ENCODE measurements at places on chromosomes 6 and 20. TPM values are rescaled to one million over a fixed set of nuclear protein-coding genes. Genes with fewer than 3 reads are reported as not detected.

GRCh38 chr6:157531169-157531985 is 150.4 kb downstream of the ZDHHC14 start:
- no peaks in the 10 kb centered on the region for H3K27me3 ChIP-seq
- DNase-seq: no peak
- H3K4me1 ChIP-seq: peaks cover 20% of the 10 kb centered on the region

DNA sequence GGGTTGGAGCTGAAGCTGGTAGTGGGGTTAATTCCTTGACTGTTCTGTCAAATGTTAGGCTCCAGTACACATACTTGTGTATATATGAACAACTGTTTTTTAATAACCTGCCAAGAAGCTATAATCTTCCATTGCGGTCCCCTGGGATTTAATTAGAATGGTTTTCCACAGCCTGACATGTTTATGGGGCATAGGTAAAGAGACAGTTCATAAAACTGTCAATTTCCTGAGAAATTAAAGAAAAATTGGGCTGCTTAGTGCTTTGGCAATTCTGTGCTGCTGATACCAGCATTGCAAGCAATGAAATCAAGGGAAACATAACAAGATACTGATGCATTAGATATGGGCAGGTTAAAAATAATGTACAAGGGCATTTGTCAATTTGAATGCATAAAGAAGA is 314.1 kb upstream of the SLC35B3 start:
- no peak overlapping the region for H3K27ac ChIP-seq
- H3K4me1 ChIP-seq: no peaks in the 10 kb centered on the region
- no peaks in the 10 kb centered on the region for H3K27me3 ChIP-seq
- no peak overlapping the region for H3K4me3 ChIP-seq

Gene NHLRC1
- total RNA-seq: 1.1 TPM

DNA sequence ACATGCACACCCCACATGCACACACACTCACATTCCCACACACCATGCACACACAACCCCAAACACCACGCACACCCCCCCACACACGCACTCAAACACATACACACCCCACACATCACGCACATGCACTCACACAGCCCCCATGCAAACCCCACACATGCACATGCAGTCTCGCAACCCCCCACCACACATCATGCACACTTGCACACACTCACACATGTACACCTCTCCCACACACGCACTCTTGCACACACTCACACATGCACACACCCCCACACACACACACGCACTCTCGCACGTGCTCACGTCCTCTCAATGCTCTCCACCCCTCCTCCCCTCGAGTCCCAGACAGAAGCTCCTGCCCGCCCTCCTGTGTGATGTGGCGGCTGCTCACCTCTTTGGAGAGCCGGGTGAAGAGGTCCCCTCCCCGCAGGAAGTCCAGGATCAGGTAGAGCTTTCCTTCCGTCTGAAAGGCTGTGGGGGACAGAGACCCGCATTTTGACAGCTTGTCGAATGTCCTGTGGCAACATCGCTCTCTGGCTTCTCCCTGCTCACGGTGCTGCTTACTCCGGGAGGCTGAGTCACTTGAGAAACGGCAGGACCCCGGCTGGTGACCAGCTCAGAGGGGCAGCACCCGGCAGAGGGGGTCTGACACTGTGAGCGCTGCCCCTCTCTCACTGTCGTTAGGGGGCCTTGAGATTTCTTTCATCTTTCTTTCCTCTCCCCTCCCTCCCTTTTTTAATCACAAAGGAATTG is 78.5 kb downstream of the RAMACL start:
- no peak for DNase-seq
- H3K27me3 ChIP-seq: no peaks in the 10 kb centered on the region
- no peak overlapping the region for H3K4me3 ChIP-seq
- H3K4me1 ChIP-seq: peaks cover 4% of the 10 kb centered on the region
- no peak overlapping the region for H3K27ac ChIP-seq
- H3K36me3 ChIP-seq: no peaks in the 10 kb centered on the region

Gene METTL24
- total RNA-seq: not detected

GRCh38 chr6:6225885-6226529 is 94.5 kb downstream of the F13A1 start:
- no peak overlapping the region for H3K27ac ChIP-seq
- no peak overlapping the region for H3K4me3 ChIP-seq
- no peaks in the 10 kb centered on the region for H3K27me3 ChIP-seq
- H3K4me1 ChIP-seq: no peaks in the 10 kb centered on the region
- H3K36me3 ChIP-seq: no peaks in the 10 kb centered on the region

Gene LAMA2
- total RNA-seq: 0.59 TPM

- no peaks in the 10 kb centered on the region for H3K36me3 ChIP-seq
- H3K4me3 ChIP-seq: no peak overlapping the region
- peaks cover 7% of the 10 kb centered on the region for H3K4me1 ChIP-seq
- no peaks in the 10 kb centered on the region for H3K27me3 ChIP-seq
- no peak for DNase-seq
- no peak overlapping the region for H3K27ac ChIP-seq
These were observed 25.3 kb downstream of the CEBPB start for GRCh38 chr20:50215926-50216325.

DNA sequence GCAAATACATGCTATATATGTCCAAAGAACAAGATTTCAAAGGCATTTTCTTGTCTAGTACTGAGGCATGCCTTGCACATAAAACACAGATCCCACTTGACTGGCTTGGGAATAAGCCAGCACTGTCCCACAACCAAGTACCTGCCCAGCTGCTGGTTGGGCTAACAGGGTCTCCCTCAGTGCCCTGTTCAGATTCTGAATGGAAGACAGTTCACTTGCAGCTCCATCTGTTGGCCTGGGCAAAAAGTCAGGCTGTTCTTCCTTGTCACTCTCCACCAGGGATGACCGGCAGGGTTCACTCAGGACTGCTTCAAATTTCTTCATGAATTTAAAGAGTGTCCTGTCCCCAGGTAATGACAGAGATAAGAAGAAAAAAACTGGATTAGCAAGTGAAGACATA is 44.4 kb upstream of the LYRM2 start:
- H3K4me3 ChIP-seq: no peak overlapping the region
- no peaks in the 10 kb centered on the region for H3K27me3 ChIP-seq
- H3K36me3 ChIP-seq: peaks cover 37% of the 10 kb centered on the region

GRCh38 chr20:1301031-1301529 is 27.9 kb downstream of the SDCBP2 start:
- H3K36me3 ChIP-seq: no peaks in the 10 kb centered on the region
- peaks cover 12% of the 10 kb centered on the region for H3K4me1 ChIP-seq
- H3K4me3 ChIP-seq: no peak overlapping the region
- no peaks in the 10 kb centered on the region for H3K27me3 ChIP-seq
- DNase-seq: peak; percentile 47
- peak overlapping the region; percentile 56 for H3K27ac ChIP-seq

GRCh38 chr6:167651318-167652041 is 175.2 kb upstream of the AFDN start:
- DNase-seq: no peak
- no peaks in the 10 kb centered on the region for H3K36me3 ChIP-seq
- H3K4me3 ChIP-seq: no peak overlapping the region
- H3K27ac ChIP-seq: no peak overlapping the region

DNA sequence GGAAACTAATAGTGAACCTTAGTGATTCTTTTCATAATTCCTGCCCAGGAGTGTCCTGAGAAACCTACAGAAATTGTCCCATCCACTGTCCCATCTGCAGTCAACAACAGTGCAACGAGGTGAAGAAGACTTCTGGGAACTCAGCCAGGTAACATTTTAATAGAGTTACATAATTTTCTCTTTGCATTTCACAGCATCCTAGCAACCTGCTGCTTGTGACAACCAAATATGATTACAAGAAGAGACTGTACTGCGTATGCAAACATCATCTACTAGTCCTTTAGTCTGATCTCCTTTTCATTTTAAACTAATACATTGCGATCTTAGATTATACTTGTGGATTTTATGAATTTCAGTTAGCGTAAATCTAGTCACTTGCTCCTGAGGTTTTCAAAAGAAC is 951.6 kb downstream of the TFAP2A start:
- H3K27ac ChIP-seq: no peak overlapping the region
- H3K4me3 ChIP-seq: no peak overlapping the region
- DNase-seq: no peak
- no peaks in the 10 kb centered on the region for H3K36me3 ChIP-seq
- H3K4me1 ChIP-seq: no peaks in the 10 kb centered on the region

- H3K4me1 ChIP-seq: no peaks in the 10 kb centered on the region
- H3K36me3 ChIP-seq: peaks cover 44% of the 10 kb centered on the region
- DNase-seq: no peak
- no peak overlapping the region for H3K4me3 ChIP-seq
These were observed 322.2 kb downstream of the ESR1 start for GRCh38 chr6:152129691-152130151.

Gene SLC32A1
- total RNA-seq: 0.24 TPM

GRCh38 chr20:38811769-38812168 is 6.3 kb downstream of the PPP1R16B start:
- H3K4me1 ChIP-seq: peaks cover 37% of the 10 kb centered on the region
- no peak for DNase-seq
- H3K27ac ChIP-seq: no peak overlapping the region
- no peaks in the 10 kb centered on the region for H3K36me3 ChIP-seq
- no peak overlapping the region for H3K4me3 ChIP-seq

DNA sequence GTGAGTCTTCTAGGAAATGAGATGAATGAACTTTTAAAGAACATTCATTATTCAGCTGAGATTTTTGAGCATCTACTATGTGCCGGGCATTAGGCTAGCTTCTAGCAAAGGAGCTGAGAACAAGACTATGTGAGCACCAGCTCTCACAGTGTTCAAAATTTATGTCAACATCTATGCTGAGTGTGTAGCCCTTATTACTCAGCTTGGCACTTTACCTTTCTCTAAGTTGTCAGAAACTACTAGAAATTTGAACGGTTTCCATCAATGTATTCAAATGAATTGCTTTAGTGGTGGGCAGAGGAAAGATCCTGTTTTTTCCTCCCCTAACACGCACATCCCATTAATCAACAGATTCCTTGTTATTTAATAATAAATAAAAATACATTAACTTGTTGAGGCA is 33.3 kb downstream of the CYP24A1 start:
- H3K27ac ChIP-seq: no peak overlapping the region
- H3K4me3 ChIP-seq: no peak overlapping the region
- H3K36me3 ChIP-seq: no peaks in the 10 kb centered on the region
- DNase-seq: no peak
- no peaks in the 10 kb centered on the region for H3K4me1 ChIP-seq

DNA sequence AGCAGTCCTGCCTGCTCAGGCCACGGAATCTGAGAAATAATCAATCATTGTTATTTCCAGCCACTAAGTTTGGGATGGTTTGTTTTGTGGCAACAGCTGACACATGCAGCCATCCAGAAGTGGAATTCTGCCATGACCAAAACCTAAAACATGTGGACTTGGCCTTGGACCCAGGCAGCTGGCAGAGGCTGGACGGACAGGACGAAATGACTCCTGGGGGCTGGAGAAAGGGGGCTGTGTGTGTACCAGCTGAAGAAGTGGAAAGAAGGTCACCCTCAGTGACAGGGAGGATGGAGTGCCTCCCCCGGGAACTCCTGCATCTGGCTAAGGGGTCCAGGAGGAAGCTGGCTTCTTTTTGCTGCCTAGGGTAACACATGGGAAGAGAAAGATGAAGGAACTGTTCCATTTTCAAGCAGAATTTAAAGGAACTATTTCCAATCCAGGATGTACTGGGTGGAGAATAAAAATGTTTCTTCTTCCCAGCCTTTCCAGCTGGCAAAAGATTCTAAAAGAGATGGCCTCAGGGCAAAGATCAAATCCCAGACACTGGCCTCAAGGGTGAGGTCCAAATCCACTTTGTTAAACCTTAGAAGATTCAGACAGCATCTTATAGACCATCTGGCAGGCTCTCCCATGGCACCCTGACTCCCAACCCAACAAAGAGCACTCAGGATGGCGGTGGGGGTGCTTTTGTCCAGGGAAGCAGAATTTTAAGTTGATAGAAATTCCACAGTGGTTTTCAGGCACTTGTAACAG is 14.3 kb downstream of the SERPINB6 start:
- peaks cover 14% of the 10 kb centered on the region for H3K4me1 ChIP-seq
- no peak for DNase-seq
- H3K27ac ChIP-seq: no peak overlapping the region

Gene HDGFL1
- not detected for total RNA-seq

Gene PERP
- total RNA-seq: 0.46 TPM

Gene ACAT2
- total RNA-seq: 25.0 TPM

Gene STX16
- total RNA-seq: 167 TPM

Gene APCDD1L
- total RNA-seq: not detected

Gene MDFI
- not detected for total RNA-seq

Gene SOBP
- not detected for total RNA-seq

GRCh38 chr6:159435701-159436100 is 257.3 kb downstream of the SOD2 start:
- no peaks in the 10 kb centered on the region for H3K27me3 ChIP-seq
- no peak overlapping the region for H3K27ac ChIP-seq
- DNase-seq: no peak
- H3K36me3 ChIP-seq: no peaks in the 10 kb centered on the region

- peaks cover 6% of the 10 kb centered on the region for H3K36me3 ChIP-seq
- no peak overlapping the region for H3K27ac ChIP-seq
- no peak overlapping the region for H3K4me3 ChIP-seq
- H3K4me1 ChIP-seq: no peaks in the 10 kb centered on the region
These were observed 27.4 kb upstream of the VAPB start for GRCh38 chr20:58361481-58362205.

DNA sequence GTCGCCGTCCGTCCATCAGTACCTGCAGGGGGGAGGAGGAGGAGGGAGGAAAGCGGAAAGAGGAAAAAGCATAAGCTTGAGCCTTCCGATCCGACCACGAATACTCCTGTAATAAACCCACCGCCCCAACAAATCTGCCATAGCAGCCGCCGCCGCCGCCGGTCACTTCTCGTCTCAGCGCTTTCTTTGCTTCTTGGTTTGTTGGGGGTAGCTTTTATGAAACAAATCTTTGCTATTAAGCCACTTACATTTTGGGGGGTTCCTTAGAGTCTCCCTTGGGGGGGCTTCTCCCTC is 277 bp downstream of the ADGRB3 start:
- H3K36me3 ChIP-seq: no peaks in the 10 kb centered on the region
- H3K27ac ChIP-seq: no peak overlapping the region

Gene RSPH9
- not detected for total RNA-seq

- no peak overlapping the region for H3K4me3 ChIP-seq
- no peaks in the 10 kb centered on the region for H3K27me3 ChIP-seq
- no peaks in the 10 kb centered on the region for H3K36me3 ChIP-seq
- no peak for DNase-seq
These were observed 25.6 kb downstream of the MC3R start for GRCh38 chr20:56274156-56274555.
